ENCODE measurements at places on chromosomes 1 and 21.

GRCh38 chr1:168568346-168568745 is 8.1 kb upstream of the XCL1 start:
- DNase-seq = no peak

GRCh38 chr1:39646232-39647081 is 7.0 kb upstream of the HEYL start:
- no peak for DNase-seq

DNA sequence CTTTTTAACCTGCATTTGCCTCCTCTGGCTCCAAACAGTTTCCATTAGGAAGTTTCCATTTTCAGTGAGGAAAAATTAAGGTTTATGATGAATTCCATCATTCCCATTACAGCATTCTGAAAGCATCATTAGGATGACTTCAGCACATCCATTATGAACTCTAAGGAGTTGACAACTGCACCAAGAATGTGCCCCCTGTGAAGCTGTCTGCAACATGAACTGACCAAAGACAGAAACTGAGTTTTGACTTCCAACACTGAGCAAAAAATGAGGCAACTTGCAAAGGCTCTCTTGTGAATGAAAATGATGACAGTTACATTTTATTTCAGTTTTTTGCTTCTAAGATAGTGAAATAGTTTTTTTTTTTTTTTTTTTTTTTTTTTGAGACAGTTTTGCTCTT is 18.3 kb upstream of the KCNE1 start:
- no peak for DNase-seq

- no peak for DNase-seq
Observed at GRCh38 chr1:221945669-221946068, 203.8 kb upstream of the DUSP10 start.

- peak; percentile 71 for DNase-seq
Observed at GRCh38 chr1:112501810-112502641, 6.7 kb upstream of the WNT2B start.

GRCh38 chr1:173329726-173330125 is 122.6 kb upstream of the TNFSF4 start:
- DNase-seq = no peak

GRCh38 chr1:222663431-222663934 is 45.6 kb downstream of the MIA3 start:
- DNase-seq = no peak

DNA sequence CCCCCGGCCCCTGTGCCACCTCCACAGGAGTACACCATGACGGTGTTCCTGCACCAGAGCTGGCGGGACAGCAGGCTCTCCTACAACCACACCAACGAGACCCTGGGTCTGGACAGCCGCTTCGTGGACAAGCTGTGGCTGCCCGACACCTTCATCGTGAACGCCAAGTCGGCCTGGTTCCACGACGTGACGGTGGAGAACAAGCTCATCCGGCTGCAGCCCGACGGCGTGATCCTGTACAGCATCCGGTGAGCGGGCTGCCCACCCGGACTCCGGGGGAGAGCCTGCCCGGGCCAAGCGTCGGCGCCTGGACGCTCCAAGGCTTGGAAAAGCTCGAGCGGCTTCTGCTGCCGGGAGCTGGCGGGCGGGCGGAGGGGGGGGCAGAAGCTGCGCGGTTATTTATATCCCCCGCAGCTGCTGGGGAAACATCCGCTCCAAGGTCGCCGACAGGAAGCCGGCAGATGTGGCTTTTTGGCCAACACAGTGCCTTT is 6.4 kb downstream of the GABRD start:
- no peak for DNase-seq

- no peak for DNase-seq
Observed at GRCh38 chr1:227415115-227415790, 97.0 kb upstream of the CDC42BPA start.

- DNase-seq = no peak
Observed at GRCh38 chr1:61523893-61524605, 200.9 kb downstream of the TM2D1 start.

DNA sequence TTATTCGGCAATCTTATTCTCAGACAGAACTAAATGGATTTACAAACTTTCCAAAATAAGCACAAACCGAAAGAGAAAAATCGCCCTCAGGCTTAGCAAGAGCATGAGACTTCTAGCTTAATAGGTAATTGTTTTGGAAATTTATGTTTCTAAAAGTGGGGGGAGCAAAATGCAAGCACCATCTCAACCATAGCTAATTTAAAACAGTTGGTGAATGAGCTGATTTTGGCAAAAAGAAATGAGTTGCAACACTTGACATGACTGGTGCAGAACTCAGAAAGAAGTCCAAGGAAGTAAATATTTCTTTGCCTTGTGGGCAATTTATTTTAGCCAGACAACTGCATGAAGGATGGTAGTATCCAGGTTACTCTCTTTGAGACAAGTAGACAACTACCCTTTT is 71.5 kb upstream of the PTGFR start:
- DNase-seq = no peak

- no peak for DNase-seq
Observed at GRCh38 chr1:20255666-20256065, 35.0 kb upstream of the VWA5B1 start.

DNA sequence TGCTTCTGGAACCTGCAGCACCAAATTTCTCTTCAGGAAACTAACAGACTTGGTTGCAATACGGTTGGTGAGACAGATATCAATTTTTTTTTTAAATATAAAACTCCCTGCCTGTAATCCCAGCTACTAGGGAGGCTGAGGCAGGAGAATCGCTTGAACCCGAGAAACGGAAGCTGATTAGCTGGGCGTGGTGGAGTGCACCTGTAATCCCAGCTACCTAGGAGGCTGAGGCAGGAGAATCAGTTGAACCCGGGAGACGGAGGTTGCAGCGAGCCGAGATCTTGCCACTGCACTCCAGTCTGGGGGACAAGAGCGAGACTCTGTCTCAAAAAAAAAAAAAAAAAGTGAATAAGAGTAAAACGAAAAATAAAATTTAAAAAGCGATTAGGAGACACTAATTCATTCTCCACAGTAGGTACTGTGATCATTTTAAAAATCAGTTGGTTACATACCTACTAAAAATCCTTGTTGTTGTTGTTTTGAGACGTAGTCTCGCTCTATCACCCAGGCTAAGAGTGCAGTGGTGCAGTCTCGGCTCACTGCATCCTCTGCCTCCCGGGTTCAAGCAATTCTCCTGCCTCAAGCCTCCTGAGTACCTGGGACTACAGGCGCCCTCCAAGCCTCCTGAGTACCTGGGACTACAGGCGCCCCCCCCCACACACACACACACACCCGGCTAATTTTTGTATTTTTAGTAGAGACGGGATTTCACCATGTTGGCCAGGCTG is 796 bp upstream of the RBM8A start:
- no peak for DNase-seq

DNA sequence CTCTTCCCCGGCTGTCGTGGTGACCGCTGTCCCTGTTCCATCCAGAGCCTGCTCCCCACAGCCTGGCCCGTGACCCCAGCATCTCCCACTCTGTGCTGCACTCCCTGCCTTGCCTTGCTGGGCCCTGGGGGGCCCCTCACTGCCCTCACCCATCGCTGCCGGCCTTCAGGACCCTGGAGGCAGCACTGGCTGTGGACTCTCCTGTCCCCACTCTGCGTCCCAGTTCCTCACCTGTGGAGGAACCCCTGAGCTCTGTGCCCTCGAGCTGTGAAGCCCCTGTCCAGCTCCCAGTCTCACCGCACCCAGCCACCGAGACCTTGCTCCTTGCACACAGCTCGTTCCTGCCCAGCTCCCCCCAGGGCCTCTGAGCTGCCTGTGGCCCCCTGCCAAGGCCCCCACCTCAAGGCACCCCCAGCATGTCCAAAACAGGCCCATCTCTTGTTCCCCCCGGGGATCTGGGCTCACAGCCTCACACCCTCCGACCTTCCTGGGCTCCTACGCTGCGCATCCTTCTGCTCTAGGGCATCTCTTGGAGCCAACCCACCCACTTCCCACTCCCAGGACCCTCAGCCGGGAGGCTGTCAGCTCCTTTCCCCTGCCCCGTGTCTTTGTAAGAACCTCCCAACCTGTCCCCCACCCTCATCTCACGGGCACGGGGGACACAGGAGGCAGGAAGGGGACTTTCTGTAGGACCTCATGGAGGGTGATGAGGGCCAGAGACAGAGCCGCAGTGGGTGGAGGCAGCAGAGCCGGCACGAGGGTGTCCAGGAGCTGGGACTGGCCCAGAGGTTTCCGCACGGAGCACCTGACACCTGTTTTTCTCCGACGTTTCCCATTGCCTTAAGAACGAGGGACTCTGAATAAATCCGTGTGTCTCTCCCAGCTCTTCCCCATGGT is 109.3 kb downstream of the WDR4 start:
- no peak for DNase-seq

All from COR-L47 (cell line).